ENCODE measurements at places on chromosomes 7 and 10.

DNA sequence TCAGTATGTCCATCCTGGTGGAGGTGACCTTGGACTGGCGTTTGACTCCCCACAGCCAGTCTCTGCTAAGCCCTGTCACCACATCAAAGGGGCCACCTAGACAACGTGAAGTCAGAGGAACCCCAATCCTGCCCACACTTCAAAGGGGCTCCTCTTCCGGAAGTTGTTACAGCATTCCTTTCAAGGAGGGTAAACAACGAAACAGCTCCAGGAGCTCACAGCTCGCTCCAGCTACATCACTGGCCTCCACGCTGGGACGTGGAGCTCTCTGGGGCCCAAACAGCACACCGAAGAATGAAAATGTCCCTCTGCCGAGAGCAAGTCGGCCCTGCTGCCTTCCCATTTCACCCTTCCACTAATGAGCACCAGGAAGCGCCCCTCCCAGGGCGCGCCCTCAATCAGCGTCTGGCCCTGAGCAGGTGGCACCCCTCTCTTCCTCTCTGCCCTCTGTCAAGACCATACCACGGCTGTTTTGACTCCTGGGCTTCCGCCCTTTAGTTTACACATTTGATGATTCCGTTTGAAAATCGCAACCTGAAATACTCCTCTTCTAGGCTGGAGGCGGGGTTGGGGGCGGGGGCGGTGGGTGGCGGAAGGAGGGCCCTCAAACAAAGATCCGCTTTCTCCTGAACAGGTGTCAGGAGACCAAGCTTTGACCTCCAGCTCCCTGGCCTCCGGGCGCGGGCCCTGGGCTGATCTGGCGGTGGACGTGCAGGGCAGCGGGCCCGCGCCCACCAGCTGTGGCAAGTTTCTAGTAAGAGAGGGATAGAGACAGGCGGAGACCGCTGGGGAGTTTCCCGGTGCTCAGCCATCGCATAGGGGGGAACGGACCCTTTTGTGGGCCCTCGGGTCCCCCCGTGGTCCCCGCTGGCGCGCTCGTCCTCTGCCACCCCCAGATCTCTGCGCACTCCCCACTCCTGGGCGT lies 53.1 kb upstream of the KDM7A start:
- peak; percentile 47 for DNase-seq

DNA sequence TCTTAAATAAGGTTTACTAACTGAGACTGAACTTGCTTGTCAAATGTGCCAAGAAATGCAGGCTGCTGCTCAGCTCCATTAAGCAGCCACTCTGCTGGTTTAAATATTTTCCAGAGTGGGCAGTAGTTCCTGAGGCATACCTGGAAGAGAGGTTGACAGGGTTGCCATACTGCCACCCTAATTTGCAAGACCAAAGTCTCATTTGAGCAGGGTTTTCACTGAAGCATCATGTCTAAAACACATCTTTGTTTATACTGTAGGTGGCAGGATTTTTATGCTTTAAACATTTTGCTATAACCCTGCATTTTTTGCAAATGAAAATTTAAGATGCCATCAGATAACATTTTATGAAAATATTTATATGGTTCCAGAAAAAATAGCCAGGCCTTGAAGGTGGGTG lies 618.0 kb upstream of the LRRTM3 start:
- DNase-seq: no peak

- DNase-seq: no peak
Measured at GRCh38 chr7:123643495-123644441, 11.9 kb upstream of the LMOD2 start.

DNA sequence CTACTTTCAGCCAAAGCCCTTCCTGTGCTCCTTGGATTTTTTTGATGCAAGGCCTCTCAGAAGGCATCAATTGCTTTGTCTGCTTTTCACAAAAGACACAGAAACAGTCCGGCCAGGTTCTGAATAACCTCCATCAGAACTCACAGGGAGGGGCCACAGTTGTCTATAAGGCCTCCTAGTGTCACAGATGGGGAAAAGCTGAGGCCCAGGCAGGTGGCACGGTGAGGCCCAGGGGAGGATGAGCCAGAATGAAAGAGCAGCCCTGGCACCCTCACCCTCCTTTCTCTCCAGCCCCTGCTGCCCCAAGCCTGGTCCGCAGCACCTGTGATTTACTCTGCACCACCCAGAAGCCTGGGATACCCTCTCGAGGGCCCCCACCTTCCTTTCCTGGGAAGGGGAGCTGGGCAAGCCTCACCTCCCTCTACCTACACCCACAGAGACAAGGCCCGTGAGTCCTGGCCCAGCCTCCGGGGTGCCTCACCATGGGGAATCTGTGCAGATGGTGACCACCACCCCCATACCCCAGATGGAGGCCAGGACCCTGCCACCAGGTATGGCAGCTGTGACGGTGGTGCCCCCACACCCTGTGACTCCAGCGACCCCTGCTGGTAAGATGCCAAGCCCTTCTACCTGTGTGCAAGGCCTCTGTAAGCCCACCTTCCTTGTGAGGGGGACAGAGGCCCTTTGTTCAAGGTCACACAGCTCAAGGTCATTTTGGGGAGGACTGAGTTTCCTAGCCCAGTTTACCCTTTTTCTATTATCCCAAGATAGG lies 26.2 kb upstream of the ZNF467 start:
- DNase-seq: peak; percentile 26

DNA sequence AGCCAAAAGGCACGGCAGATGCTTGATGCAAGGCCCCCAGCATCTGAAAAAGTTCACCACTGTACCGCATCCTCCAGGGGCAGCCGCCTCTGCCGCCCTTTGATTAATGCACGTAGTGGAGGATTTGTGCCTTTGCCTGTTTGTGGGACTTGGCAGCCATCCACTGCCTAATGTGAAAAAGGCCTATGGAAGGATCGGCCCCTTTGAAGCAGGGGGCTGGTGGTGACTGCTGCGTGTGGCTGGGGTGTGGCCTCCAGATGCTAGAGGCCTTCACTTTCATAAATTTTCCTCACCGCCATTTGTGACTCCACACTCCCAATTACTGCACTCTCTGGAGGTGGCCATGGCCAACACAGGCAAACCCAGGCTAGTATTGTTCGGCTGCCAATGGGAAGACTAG lies 226.0 kb downstream of the BMPER start:
- DNase-seq: no peak

DNA sequence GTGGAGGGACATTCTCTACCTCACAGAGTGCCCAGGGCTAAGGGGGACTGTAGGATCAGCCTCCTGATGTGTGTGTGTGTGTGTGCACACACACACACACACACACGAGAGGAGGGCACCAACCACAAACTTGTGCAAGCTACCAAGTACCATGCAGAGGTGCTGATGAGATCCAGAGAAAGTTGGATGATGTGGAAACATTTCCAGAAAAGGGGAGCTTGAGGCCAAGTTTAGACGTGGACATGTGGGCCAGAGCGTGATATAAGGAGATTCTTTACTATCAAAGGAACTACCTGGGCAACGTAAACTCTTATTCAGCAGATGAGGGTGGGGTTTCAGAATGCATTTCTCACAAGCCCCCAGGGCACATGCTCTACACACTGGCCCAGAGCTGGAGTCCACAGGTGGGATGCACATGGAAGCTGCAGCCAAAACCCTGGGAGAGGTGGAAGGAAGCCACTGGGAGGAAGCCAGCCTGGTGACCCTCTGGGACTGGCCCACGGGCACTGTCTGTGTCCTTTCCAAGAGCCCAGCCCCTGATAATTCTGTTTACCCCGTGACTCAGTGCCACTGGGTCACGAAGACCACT lies 53.5 kb downstream of the DLG5 start:
- DNase-seq: no peak

DNA sequence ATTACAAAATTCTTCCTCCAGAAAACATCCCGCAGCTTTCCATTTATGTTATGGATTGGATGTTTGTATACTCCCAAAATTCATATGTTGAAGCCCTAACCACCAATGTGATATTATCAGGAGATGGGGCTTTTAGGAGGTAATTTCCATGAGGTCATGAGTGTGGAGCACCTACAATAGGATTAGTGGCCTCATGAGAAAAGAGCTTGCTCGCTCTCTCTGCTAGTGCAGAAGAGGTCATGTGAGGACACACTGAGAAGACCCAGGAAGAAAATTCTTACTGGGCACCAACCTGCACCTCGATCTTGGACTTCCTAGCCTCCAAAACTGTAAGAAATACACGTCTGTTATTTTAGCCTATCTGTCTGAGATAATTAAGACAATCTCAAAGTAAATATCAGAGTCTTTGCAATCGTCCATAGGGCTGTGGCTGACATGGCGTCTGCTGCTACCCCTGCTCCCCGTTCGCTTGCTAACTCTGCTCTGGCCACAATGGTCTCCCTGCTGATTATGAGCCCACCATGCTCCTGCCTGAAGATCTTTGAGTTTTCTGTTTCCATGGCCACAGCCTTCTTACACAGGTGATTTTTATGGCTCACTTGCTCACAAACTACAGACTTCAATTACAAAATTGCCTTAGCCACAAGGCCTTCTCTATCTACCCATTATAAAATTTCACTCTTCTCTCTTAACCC lies 333.3 kb downstream of the CACNA2D1 start:
- DNase-seq: no peak

DNA sequence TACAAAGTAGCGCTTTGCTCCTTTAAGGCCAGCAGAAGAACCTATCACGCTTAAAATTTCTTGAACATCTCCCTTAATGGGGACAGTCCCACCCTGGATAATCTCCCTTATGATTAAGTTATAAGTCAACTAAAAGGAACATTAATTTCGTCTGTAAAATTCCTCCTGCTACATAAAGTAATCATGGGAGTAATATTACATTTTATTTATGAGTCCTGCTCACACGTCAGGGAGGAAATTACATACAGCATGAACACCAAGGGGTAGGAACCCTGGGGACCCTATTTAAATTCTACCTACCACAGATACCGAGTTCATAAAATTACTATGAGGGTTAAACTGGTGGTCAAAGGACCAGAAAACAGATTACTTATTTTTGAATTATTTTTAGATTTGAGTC lies 926.6 kb upstream of the MBL2 start:
- DNase-seq: no peak

Measured in stimulated activated CD4-positive, alpha-beta T cell treated with anti-CD3 and anti-CD28 coated beads, TNF-alpha, amount 100 ng/mL, for 48 hours (primary cell).